Stimulated activated CD8-positive, alpha-beta memory T cell treated with anti-CD3 and anti-CD28 coated beads, Interleukin-4, amount 100 ng/mL, for 24 hours (primary cell): ENCODE measurements at places on chromosomes 7 and 10.

DNA sequence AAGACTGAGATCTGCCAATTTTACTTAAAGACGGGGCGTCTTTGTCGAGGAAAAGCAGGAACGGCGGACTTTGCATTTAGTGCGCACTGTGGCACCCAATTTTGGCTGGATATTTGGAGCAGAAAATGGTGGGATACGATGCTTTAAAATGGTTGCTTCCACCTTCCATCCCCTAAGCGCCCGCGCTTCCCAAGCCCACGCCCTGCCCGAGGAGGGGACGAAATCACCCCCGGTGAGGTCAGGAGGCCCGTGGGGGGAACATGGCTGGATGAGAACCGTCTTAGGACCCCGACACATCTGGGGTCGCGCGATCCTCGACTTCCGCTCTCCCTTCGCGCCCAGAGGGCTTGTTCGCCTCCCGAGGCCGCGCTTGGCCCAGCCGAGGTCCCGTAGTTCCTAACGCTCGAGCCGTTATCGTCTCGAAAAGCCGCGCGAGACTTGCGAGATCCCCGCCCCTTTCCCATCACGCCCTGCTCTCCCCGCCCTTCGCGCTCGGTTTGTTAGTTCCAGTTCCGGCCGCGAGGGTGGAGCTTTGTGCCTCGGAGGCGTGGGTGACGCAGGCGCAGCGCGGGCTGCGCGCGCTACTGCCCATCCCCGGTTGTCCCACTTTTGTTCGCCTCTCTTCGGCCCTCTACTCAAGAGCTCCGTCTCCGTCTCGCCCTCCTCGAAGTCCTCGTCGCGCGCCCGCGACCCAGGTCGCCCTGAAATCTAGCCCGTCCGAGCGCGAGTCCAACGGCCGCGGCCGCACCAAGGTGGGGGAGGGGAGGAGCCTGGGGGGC lies at the start of gene SRRT:
Gene SRRT, plus strand, starts transcription at position 527 of the 779 bp plus-strand sequence. CDS start 488 bp downstream, outside the sequence.
- peak; percentile 98 for DNase-seq

DNA sequence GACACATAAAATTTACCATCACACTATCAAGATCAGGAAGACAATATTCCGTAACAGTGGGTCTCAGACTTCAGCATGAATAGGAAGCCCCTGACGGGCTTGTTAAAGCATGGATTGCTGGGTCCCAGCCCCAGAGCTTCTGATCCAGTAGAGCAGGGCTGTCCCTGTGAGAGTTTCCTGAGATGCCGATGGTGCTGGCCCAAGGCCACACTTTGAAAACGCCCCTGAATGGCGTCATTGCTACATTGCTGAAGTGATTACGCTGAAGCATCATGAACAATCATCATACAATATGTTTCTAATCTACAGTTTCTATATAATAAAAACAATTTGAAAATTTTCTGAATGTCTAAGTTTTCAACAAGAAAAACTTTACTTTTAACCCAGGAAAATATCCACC lies 38.0 kb upstream of the TMEM72 start:
- no peak for DNase-seq

GRCh38 chr10:83142074-83142563 lies 997.2 kb upstream of the GHITM start:
- no peak for DNase-seq

- no peak for DNase-seq
These were observed 97.8 kb downstream of the CHST15 start for GRCh38 chr10:123995461-123996131.
